ENCODE measurements at places on chromosomes 4 and X. TPM values are rescaled to one million over a fixed set of nuclear protein-coding genes. Genes with fewer than 3 reads are reported as not detected.

F11 gene
- 0.50 TPM for total RNA-seq

GRCh38 chr4:144575181-144575580 lies 70.8 kb upstream of the HHIP start:
- H3K4me3 ChIP-seq, result no peak overlapping the region
- no peaks in the 10 kb centered on the region for H3K27me3 ChIP-seq
- H3K27ac ChIP-seq, result no peak overlapping the region
- no peaks in the 10 kb centered on the region for H3K4me1 ChIP-seq
- DNase-seq, result no peak

VEGFC gene
- total RNA-seq, result 0.46 TPM

DNA sequence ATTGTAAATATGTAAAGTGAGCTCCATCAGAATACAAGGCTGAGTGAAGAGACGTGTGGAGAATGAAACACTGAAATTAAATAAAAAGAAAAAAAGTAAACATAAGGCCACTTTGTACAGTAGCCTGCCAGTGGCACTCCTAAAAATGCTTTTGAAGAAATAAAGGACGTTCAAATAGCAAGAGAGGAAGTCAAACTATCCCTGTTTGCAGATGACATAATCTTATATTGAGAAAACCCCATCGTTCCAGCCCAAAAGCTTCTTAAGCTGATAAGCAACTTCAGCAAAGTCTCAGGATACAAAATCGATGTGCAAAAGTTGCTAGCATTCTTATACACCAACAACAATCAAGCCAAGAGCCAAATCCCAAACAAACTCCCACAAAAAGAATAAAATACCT lies 24.2 kb downstream of the RASSF6 start:
- no peaks in the 10 kb centered on the region for H3K27me3 ChIP-seq
- H3K4me1 ChIP-seq, result peaks cover 2% of the 10 kb centered on the region
- H3K27ac ChIP-seq, result no peak overlapping the region
- no peak for DNase-seq

HSD17B13 gene
- total RNA-seq, result not detected
